ENCODE measurements at places on chromosomes 7 and 10. TPM values are rescaled to one million over a fixed set of nuclear protein-coding genes. Genes with fewer than 3 reads are reported as not detected.

The PKD2L1 gene
- total RNA-seq, result not detected

The FAM25A gene
- total RNA-seq, result not detected

- no peaks in the 10 kb centered on the region for H3K27me3 ChIP-seq
- DNase-seq, result no peak
- H3K4me3 ChIP-seq, result no peak overlapping the region
- no peak overlapping the region for H3K27ac ChIP-seq
- no peaks in the 10 kb centered on the region for H3K4me1 ChIP-seq
Measured at GRCh38 chr10:13632440-13632839, 45.7 kb downstream of the PRPF18 start.

GRCh38 chr10:5574642-5575131 is 49.9 kb downstream of the CALML3 start:
- no peak overlapping the region for H3K4me3 ChIP-seq
- no peaks in the 10 kb centered on the region for H3K36me3 ChIP-seq
- H3K4me1 ChIP-seq, result no peaks in the 10 kb centered on the region
- no peaks in the 10 kb centered on the region for H3K27me3 ChIP-seq

GRCh38 chr7:128115821-128116723 is 84.8 kb upstream of the LRRC4 start:
- peaks cover 9% of the 10 kb centered on the region for H3K4me1 ChIP-seq
- no peak overlapping the region for H3K27ac ChIP-seq
- no peaks in the 10 kb centered on the region for H3K27me3 ChIP-seq

DNA sequence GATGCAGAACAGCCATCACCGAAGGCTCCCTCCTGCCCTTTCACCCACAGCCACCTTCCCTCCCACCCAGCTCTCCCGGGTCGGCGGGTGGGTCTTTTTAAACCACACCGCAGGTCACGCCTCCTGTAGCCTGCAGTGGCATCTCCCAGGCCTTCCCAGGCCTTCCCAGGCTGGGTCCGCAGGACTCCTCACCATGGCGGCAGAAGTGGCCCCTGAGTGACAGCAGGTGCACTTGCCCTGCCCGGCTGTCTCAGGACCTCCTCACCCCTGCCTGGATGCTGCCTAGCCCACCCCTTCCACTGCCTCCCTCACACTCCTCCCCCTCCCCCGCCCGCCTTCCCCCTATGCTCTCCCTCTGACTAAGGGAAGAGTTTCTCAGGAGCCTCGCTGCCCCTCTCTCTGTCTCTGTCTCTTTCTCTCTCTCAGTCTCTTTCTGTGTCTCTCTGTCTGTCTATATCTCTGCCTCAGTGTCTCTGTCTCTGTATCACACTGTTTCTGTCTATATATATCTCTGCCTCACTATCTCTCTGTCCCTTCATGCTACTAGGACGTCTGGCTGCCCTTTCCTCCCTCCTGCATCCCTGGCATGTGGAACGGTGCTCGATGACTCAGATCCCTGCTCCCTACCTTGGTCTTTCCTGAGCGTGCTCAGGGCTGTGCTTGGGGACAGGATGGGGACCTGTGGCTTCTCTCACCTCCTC is 57.5 kb downstream of the GLRX3 start:
- no peak overlapping the region for H3K27ac ChIP-seq
- H3K27me3 ChIP-seq, result peaks cover 6% of the 10 kb centered on the region
- peaks cover 8% of the 10 kb centered on the region for H3K4me1 ChIP-seq
- H3K4me3 ChIP-seq, result no peak overlapping the region

- no peak for DNase-seq
- peaks cover 25% of the 10 kb centered on the region for H3K4me1 ChIP-seq
- peaks cover 15% of the 10 kb centered on the region for H3K27me3 ChIP-seq
- no peak overlapping the region for H3K27ac ChIP-seq
- no peaks in the 10 kb centered on the region for H3K36me3 ChIP-seq
Measured at GRCh38 chr7:22628112-22628511, 98.9 kb upstream of the IL6 start.

DNA sequence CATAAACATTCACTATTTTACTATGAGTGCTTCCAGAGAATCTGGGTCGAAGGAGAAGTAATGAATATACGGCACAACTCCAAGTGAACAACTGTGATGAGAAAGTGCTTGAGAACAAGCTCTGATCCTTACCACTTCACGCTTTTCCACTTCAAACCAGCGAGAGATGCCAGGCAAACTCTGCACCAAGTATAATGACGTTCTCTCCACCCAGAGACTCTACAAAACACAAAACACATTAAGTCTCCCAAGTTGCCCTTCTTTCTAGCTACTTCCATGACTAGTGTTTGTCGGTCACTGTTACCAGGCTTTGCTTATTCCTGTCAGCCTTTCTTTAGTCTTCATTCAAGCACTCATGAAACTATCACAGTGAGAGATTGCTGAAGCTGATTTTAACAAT is 193.1 kb upstream of the IMMP2L start:
- H3K4me3 ChIP-seq, result no peak overlapping the region
- peaks cover 5% of the 10 kb centered on the region for H3K27me3 ChIP-seq
- H3K4me1 ChIP-seq, result no peaks in the 10 kb centered on the region
- no peak for DNase-seq
- H3K36me3 ChIP-seq, result no peaks in the 10 kb centered on the region

DNA sequence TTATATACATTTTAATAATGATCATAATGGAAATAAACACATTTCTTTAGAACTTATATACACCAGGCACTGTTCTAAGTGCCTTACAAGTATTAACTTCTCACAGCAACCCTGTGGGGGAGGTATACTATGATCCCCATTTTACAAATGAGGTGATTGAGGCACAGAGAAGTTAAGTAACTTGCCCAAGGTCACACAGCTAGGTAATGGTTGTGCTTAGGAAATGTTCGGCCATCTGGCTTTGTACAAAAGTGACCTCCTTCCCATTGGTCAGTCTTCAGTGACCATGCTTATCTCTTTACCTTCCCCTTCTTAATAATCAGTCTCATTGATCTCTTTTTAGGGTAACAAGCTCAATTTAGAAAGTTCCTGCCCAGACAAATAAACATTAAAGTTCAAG is 158.8 kb downstream of the KIAA1217 start:
- no peaks in the 10 kb centered on the region for H3K27me3 ChIP-seq
- H3K4me1 ChIP-seq, result no peaks in the 10 kb centered on the region
- no peak overlapping the region for H3K27ac ChIP-seq
- no peaks in the 10 kb centered on the region for H3K36me3 ChIP-seq

All from natural killer cell treated with Interleukin-12 subunit alpha and Interleukin-12 subunit beta and Interleukin-15 and Interleukin-18, amount 100 ng/mL, for 72 hours (primary cell).